Ovary (tissue), 10 donors: ENCODE measurements at places on chromosomes 2 and 18. TPM values are rescaled to one million over a fixed set of nuclear protein-coding genes. Genes with fewer than 3 reads are reported as not detected.

Gene RPRM
- total RNA-seq: 3.6 TPM

Gene POTEC
- total RNA-seq: not detected

Gene FLACC1
- total RNA-seq: 1.7 TPM

Gene C1QL2
- 0.23 TPM for total RNA-seq

Gene TFPI
- total RNA-seq: 65.0 TPM

Gene SIX3
- not detected for total RNA-seq

Gene DUSP2
- 3.6 TPM for total RNA-seq

Gene VSNL1
- 5.7 TPM for total RNA-seq

Gene REG3A
- total RNA-seq: not detected

Gene LYPD6B
- total RNA-seq: not detected
